ENCODE measurements at places on chromosomes 1 and 21.

DNA sequence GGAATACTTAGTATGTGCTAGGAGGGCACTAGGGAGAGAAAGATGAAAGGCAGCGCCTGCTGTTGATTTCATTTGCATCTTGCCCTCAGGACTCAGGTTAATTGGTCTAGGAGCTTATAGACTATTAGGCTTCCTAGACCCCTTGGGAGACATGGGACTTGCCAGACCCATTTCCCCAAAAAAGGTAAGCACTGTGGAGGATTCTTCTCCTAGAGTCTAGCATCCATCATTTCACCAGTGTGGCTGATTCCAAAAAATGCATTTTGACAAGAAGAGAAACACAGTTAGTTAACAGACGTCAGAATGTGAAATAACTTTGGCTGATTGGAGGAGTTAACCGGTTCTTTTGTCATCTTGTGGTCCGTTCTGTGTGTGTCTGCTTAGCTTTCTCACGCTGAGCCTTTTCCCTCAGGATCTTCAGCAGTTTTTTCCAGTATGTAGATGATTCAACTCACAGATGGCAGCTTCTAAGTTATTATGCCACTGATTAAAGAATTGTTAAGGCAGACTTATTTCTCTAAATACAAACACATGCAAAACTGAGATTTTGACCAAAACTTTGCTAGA is 108.8 kb downstream of the KIF26B start:
- DNase-seq = no peak

GRCh38 chr1:53377438-53377841 is 49.6 kb upstream of the LRP8 start:
- DNase-seq = no peak

GRCh38 chr1:85806236-85806965 is 98.2 kb upstream of the ZNHIT6 start:
- DNase-seq = no peak

DNA sequence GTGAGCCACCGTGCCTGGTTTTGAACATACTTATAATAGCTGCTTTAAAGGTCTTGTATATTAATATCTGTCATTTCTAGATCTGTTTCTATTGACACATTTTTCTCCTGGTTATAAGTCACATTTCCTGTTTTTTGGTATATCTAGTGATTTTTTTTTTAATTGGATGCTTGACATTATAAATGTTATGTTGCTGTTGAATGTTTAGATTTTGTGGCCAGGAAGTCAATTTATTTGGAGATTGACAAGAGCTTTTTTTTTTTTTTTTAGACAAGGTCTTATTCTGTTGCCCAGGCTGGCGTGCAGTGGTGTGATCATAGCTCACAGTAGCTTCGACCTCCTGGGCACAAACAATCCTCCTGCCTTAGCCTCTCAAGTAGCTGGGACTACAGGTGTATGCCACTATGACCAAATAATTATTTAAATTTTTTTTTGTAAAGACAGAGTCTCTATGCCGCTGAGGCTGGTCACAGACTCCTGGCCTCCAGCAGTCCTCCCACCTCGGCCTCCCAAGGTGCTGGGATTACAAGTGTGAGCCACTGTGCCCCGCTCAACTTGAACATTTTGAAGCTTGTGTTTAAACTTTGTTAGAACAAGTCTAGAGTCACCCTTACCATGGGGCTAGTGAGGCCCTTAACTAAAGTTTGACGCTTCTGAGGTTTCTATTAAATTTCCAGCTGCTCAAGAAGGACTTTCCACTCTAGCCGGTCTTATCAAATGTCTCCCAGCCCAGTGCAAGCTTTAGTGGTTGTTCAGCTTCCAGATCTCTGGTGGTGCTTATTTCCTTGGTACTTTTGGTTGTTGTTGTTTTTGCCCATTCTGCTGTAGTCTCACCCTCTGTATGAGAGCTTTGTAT is 8.6 kb upstream of the CHI3L2 start:
- DNase-seq = no peak

GRCh38 chr1:62774971-62775595 is 8.8 kb upstream of the ATG4C start:
- DNase-seq = no peak

DNA sequence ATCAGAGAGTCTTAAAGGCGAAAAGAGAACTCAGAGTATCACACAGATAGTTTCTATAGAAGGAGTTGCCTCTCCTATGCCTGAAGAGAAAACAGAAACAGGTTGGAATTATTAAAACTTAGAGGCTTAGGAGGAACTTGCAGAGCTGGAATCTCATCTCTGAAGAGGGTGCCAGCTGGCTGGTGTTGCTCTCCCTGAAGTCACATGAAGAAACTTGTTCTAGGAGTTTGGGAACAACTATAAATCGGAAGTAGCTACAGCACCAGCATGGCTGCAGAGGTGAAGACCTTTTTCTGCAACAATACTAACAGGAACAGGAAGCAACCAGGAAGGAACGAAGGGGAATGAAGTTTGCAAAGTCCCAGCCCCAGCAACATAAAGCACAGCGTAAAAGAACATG is 35.8 kb downstream of the FMO3 start:
- DNase-seq = no peak

DNA sequence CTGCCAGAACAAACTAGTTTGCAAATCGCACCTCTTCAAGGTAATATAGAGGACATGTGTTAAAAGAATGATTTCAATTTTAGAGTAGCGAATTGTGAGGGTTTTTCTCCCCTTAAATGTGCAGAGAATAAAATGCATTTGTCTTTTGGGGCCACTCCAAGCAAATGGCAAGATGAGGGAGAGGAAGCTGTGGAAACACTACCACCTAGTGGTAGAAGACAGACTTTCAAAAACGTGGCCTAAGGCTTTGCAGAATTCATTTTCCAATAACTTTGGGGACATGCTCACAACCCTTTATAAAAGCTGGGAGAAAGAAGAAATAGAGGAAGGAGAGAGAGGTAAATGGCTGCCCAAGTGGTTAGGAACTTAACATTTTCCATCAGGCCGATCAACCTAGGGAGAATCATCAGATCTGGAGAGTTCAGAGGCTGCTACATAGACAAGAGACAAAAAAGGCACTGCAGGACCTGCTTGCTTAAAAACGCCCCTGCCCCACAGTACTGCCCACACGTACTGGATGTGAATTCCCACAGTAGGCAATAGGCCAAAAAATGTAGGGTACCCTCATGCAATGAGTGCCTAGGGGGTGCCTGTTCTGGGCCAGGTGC is 15.7 kb upstream of the RCAN1 start:
- DNase-seq = no peak

DNA sequence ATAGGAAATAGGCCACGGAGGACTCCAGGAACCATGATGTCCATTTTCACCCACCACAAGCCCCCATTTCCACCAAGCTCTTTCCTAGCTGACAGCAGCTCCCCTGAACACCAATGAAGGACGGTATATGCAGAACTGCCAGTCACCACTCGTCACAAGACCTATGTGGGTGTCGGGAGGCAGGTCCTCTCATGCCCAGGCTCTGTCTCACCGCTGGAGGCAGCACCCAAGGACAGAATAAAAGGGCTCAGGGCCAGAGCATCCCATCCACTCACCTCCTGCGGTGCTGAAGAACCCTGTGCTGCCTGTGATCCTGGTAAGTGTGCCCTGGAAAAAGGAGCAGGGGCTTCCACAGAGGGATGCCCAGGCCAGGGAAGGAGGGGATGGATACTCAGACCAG is at the start of gene LCE1F:
TSS of gene LCE1F (plus strand) at position 266 of the 400 bp plus-strand sequence. CDS start 1,232 bp downstream, outside the sequence.
- DNase-seq = no peak

DNA sequence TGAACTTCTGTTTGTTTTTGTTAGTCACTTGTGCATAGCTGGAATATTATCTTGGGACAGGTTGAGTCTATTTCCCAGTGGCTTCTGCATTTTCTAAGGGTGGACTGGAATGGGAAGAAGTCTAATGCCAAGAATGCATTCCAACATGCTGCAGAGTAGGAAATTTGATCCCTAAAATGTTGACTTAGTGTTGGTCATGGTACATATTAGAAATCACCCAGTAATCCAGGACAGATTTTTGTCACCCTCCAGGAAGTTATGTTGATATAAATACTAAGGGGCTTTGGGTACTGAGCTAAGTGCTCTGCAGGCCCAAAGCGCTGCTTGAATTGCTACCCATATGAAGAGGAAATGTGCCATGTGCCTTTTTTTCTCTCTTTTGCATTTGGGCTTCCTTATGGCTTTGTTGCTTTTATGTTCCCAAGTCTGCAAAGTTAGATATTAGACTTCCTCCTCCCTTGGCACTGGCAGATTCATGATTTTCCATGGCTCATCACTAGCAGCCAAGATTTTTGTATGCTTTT is 10.0 kb downstream of the ARID1A start:
- no peak for DNase-seq
